SJSA1 (cell line): ENCODE measurements at places on chromosomes 6 and 20.

- DNase-seq = no peak
These were observed 114.0 kb downstream of the MYO6 start for GRCh38 chr6:75863001-75863400.

DNA sequence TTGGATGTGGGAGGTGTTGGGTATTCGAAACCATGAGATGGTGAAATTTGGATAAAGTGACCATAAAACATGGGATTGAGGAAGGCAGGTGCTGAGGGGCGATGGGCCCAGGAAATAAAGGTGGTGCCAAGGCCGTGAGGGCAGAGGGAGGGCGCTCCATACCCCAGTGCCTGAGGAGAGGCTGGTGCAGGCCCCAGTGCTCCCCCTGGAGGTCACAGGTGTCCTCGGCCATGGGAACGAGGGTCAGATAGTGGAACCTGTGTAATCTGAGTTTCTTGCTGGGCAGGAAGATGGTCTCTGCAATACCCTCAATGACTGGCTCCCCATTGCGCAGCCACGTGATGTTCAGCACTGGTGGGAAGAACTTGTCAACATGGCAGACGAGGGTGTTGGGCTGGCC lies 16.2 kb downstream of the HLA-DPB1 start:
- no peak for DNase-seq

GRCh38 chr20:40168981-40169620 lies 519.9 kb downstream of the MAFB start:
- no peak for DNase-seq

DNA sequence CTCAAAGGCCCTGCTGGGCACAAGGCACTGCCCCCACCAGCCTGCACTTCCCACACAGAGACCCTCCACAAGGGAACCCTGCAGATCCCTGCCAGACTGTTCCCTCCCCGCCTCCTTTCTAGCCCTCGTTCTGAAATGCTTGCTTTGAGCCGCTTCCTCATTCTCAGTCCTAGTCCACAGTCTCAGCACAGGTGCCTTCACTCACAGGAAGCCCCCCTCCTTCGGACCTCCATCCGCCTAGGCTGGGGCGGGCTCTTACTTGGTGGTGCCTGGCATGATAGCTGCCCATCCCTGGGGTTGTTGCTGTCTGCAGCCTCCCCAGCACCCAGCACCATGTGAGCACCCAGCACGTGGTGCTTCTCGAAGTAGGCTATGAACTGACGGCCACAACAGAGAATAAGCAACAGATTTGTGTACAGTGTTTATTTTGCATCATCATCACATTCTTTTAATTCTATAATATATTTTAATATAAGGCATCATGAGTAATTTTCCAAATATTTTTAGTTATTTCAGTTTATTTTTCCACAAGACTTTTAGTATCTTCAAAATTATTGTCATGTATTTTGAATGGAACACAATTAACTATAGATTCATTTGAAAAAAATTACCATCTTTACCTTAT lies 12.3 kb downstream of the CST5 start:
- DNase-seq = no peak

DNA sequence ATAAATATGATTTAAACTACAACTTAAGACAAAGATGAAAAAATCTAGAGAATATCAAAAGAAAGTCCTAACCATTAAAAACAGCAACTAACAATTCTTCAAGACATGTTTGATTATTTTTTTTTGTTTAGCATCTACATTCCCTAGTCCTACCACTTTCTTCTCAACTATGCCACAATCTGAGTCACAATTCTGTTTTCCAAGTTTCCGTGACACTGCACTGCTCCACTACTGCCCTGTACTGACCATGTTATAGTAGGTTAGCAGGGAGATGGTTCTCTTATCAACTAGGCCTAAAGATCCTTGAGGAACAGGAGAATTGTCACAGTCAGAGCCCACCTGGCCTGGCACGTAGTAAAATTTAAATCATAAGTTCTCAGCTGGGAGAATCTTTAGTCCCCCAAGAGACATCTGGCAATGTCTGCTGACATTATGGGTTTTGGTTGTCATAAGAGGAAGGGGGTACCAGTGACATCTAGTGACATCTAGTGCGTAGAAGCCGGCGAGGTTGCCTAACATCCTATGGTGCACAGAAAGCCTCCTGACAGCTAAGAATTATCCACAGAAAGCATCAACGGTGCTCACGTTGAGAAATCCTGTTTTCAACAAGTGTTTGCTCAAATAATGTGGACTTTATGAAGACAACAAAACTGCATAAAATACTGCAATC lies 100.5 kb downstream of the PDE10A start:
- DNase-seq = no peak

DNA sequence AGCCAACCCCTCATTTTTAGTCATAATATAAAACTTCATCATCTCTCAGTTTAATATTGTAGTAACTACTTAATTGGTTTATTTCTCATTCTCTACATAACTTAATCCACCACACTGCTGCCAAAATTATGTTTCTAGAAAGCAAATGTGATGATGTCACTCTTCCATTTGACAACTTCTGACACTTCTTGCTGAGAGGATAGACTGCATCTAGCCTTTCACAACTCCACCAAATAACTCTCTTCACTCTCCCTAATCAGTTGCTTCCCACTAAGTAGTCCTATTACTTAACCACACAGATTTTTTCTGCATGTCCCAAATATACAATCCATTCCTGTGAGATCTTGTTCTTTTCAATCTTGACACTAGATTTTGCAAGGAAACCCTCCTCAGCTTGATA lies 951.3 kb downstream of the EPHA7 start:
- no peak for DNase-seq

DNA sequence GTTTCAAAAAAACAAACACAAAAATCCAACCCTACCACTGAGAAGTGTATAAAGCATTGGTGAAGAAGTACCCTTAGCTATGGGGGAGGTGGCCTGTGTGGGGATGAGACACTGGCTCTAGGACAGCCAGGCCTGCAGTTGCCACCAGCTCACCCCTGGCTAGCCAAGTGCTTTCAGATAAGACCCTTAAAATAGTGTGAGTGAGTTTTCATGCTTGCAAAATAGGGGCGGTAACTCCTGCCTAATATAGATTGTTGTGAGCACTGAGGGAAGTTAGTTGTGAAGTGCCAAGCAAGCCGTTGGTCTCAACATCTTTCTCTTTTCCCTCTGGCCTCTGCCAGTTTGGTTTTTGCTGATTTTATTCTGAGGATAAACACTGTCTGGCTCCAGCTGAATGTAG lies 11.3 kb downstream of the PPP1R3G start:
- no peak for DNase-seq

- no peak for DNase-seq
These were observed 58.3 kb upstream of the TMEM181 start for GRCh38 chr6:158501360-158502262.

DNA sequence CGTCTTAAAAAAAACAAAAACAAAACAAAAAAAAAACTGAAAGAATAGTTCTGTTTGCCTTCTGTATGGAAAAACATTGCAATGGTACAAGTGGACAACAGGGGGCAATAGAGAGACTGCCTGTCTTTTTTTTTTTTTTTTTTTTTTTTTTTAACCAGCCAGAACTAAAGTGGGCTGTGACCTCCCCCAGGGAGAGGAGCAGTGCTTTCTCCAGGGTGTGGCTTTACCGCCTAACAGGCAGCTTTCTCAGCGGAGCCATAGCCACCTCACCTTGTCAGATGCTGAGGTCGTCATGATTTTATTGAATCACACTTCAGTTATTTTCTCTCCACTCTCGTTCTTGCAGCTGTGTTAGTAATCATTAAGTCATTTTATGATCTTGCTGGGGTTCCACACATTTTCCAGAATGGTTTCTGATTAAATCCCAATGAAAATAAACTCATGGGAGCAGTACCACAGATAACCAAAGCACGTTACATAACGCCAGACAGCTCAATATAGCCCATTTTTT lies 78.4 kb downstream of the GMPR start:
- peak; percentile 67 for DNase-seq

DNA sequence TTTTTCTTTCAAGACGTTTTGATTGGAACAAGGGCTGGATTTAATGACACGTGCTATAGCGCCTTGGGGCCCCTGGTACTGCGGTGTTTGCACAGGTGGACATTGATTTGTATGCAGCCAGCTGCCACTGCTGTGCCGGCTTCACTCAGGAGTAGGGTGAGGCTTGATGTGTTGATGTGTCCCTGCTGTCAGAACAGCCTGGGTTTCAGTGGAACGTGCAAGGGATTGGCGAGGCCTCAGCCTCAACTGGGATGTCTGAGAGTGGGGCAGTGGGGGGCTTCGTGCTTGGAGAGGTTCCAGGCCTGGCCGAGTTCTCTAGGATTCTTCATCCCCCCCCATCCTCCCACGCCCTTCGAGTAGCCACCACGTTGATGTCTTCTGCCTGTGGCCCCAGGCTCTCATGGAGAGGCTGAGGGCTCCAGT lies 23.0 kb downstream of the PYGB start:
- no peak for DNase-seq

DNA sequence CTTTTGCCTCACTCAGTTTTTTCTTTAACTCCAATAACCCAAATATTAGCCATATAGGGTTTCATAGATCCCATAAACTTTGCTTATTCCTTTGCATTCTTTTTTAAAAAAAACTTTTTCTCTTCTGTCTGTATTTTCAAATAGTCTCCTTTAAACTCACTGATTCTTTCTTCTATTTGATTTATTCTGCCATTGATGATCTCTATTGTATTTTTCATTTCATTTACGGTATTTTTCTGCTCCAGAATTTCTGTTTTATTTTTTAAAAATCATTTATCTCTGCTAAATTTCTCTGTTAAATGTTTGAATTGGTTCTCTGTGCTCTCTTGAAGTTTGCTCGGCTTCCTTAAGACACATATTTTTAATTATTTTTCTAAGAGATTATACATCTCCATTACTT lies 573.3 kb upstream of the MAN1A1 start:
- DNase-seq = no peak

DNA sequence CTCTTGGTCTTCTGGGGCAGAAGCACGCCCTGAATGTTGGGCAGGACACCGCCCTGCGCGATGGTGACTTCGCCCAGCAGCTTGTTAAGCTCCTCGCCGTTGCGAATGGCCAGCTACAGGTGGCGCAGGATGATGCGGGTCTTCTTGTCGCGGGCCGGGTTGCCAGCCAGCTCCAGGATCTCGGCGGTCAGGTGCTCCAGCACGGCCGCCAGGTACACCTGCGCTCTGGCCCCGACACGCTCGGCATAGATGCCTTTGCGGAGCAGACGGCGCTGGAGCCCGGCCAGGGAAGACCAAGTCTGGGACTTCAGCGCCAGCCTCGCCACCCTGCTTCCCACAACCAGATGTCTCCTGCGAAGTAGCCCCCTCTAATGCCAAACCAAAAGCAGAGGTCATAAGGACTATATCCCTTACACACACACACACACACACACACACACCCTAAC lies 8.0 kb upstream of the SLC17A3 start:
- DNase-seq = no peak

GRCh38 chr6:154606457-154606856 lies 96.0 kb upstream of the CNKSR3 start:
- DNase-seq = no peak

- DNase-seq = no peak
These were observed 17.8 kb downstream of the BNIP5 start for GRCh38 chr6:36318690-36319435.

DNA sequence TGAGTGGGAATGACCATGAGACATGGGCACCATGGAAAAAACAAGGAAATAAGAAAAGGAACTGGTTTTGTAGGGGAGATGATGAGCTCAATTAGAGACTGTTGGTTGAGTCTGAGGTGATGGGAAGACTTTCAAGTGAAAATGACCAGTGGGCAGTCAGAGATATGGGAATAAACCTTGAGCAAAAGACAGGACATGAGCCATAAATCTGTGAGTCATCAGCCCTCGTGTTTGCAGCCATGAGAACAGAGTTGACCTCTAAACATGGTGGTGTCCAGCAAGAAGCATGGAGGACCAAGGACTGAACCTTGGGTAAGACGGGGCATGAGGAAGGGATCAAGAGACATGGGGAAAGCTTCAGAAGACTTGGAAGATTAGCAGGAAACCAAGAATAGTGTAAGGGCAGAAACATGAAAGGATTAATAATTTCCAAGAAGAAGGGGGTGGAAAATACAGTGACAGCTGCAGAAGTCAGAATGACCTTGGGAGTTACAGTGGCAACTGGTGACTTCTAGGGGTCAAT lies 280.6 kb upstream of the PRDM1 start:
- DNase-seq = no peak

GRCh38 chr6:20447581-20448132 lies 46.0 kb downstream of the E2F3 start:
- no peak for DNase-seq

- DNase-seq = no peak
These were observed 42.2 kb upstream of the SPTLC3 start for GRCh38 chr20:12966468-12967085.

- DNase-seq = no peak
These were observed 18.5 kb downstream of the MAP1LC3A start for GRCh38 chr20:34577061-34577460.

GRCh38 chr20:33393609-33394008 lies 7.7 kb downstream of the CDK5RAP1 start:
- DNase-seq = no peak

- DNase-seq = no peak
These were observed 92.1 kb downstream of the CRYBG1 start for GRCh38 chr6:106452628-106453027.

DNA sequence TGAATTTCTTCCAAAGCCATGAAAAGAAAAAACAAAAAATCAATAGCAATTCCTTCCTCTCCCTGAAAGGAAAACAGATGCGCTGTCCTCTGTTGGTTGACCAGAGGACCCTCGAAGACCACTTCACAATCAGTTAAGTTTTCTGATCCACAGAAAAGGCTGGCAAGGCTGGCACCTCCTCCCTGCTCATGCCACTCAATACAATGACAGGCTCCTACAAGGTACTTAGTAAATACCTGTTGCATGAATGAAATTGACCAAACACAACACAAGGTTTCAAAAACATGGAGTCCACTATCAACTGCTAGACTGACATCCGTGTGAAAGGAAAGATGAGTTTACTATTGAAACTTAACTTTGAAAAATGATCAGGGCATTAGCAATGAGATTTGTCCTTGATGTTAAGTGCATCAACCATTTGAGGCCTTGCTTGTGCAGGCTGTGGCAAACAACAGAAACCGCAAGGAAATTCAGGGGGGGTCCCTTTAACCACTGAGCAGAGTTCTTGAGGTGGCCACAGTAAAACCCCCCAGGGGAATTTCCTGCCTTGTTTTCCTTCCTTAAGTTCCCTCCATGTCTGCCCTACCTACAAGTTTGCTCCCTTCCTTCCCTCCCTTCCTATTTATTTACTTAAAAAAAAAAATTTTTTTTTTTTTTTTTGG lies 27.9 kb upstream of the RTF2 start:
- no peak for DNase-seq

DNA sequence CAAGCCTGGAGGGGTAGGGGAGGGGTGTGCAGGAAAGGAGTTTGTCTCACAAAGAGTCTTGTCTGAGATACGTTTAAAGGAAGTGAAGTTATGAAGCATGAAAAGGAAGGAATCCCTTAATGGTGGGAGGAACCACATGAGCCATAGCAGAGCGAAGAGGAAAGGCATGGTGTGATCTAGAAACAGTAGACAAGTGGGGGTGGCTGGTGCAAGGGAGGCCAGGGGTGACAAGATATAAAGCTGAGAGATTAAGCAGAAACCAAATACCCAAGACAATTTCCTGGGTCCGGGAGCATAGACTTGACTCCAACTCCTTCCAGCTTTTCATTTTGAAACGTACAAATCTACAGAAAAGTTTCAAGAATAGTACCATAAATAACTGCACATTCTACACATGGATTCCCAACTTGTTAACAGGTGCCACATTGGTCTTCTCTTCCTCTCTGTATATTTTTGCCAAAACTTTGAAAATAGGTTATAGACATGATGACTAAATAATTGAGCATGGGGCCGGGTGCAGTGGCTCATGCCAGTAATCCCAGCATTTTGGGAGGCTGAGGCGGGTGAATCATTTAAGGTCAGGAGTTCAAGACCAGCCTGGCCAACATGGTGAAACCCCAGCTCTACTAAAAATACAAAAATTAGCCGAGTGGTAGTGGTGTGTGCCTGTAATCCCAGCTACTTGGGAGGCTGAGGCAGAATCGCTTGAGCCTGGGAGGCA lies 211.6 kb downstream of the SLC24A3 start:
- DNase-seq = no peak
